Stimulated activated CD4-positive, alpha-beta T cell treated with anti-CD3 and anti-CD28 coated beads, Interleukin-4, amount 100 ng/mL, for 1 hour (primary cell): ENCODE measurements at places on chromosomes 2 and 18.

GRCh38 chr2:102131564-102131963 lies 11.0 kb upstream of the IL1R1 start:
- no peak for DNase-seq

DNA sequence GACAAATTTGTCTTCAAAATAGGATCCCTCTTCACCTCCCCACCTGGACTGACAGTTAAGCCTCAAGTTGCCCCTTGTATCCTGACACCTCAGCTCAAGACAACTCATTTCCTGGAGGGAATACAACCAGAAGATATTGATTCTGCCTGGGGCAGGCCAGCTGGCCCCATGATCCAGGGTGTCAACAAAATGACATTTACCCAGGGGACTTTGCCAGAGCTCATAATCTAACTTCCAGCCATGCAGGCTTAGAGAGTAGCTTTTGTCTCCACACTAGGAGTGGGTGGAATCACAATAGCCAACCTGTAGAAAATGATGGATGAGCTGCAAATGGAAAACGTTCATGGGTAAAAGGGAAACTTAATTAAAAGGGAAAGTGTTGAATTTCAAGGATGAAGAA lies 220.1 kb upstream of the DPP10 start:
- DNase-seq, result no peak

- DNase-seq, result no peak
These were observed 345.1 kb downstream of the DYSF start for GRCh38 chr2:71798266-71799012.

DNA sequence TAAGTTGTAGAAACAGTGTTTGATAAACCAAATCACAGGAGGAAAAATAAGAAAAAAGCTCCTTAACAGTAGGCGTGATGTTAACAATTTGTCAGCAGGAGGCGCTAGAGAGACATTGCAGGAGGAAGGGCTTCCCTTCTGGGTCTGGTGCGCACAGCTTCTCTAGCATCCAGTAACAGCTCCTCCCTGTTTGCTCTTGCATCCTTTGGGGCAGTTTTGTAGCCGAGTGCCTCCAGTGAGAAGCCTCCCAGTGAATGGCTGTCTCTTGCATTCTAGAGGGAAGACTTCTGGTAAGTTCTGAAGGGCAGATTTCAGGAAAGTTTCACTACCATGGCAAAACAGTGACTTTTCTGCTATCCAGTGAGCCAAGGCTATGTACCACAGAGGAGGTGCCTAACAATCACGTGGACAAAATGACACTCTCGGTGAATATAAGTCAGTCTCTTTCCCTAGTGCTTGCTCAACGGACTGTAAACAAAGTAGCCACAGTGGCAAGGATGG lies 9.5 kb upstream of the ZNF396 start:
- peak; percentile 41 for DNase-seq

- DNase-seq, result no peak
These were observed 17.8 kb upstream of the MPPE1 start for GRCh38 chr18:11925800-11926481.

- no peak for DNase-seq
These were observed 6.0 kb upstream of the ANKRD29 start for GRCh38 chr18:23668731-23669130.

DNA sequence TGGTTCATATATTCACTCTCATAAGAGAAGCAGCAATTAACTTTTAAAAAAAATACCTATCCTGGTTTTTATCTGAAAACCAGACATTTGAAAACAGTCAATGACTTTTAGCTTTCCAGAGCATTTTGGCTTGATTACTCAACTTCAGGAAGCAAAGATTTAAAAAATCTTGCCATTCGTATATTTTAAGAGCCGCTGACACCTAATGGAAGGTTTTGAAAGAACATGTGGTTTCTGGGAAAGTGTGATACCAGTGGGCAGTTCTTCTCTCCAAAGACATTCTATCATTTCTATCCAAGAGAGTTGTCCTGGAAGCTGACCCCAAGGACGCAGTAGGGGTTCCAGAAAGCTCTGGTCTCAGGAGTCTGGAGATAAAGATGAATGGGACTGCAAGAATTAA lies 234.7 kb downstream of the TTC32 start:
- no peak for DNase-seq

DNA sequence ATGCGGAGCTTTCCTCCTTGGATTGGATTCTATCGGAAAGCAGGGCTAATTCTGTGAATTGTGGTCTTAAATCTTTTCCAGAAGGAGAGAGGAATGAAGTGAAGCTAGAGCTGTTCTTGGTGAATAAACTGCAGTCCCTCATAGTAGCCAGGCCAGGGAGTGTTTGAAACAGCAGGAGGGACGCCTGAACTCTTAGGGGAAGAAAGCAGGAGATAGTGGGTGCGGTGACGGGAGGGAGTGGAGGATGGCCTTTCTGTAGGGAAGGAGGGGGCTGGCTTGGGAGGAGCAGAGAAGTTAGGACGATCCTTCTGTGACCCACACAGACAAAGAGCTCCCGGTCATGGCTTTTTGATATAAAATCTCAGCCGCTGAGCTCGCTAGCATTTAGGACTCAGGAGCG lies 47.5 kb upstream of the KCNF1 start:
- no peak for DNase-seq

- no peak for DNase-seq
These were observed 19.5 kb upstream of the STAT4 start for GRCh38 chr2:191170301-191170636.

- no peak for DNase-seq
These were observed 28.4 kb downstream of the FAM237A start for GRCh38 chr2:206670531-206671319.

GRCh38 chr2:191166111-191166755 lies 15.4 kb upstream of the STAT4 start:
- DNase-seq, result no peak

GRCh38 chr2:43224571-43225092 lies 1.8 kb downstream of the ZFP36L2 start:
- peak; percentile 43 for DNase-seq

GRCh38 chr2:13652531-13653313 lies 936.0 kb downstream of the TRIB2 start:
- DNase-seq, result no peak

GRCh38 chr2:181073896-181074295 lies 93.5 kb downstream of the UBE2E3 start:
- DNase-seq, result no peak

GRCh38 chr2:222965555-222965954 lies 86.4 kb upstream of the KCNE4 start:
- no peak for DNase-seq

GRCh38 chr2:42618116-42618515 lies 49.7 kb downstream of the MTA3 start:
- no peak for DNase-seq

GRCh38 chr18:75142677-75143076 lies 66.3 kb downstream of the PTGR3 start:
- no peak for DNase-seq

DNA sequence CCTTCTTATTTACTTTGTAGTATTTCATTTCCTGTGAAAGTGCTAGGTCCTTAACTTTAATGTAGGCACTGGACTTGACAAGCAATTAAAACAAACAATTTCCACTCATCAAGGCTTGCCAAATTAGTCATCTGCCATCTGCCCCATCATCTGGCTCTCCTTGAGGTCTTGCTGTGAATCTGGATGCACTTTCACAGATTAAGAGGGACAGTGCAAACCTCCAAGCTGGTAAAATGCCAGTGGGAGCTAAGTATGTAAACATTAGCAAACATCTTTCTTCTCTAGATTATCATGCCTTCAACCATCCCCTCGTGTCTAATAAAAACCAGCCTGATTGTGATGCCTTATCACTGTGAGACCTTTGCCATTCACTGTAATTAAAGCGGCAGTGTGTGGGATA lies 402.9 kb downstream of the ERBB4 start:
- no peak for DNase-seq

- DNase-seq, result no peak
These were observed 288.3 kb upstream of the FBXO11 start for GRCh38 chr2:48194641-48195040.

- no peak for DNase-seq
These were observed 13.2 kb downstream of the TXNDC2 start for GRCh38 chr18:9898792-9899549.

DNA sequence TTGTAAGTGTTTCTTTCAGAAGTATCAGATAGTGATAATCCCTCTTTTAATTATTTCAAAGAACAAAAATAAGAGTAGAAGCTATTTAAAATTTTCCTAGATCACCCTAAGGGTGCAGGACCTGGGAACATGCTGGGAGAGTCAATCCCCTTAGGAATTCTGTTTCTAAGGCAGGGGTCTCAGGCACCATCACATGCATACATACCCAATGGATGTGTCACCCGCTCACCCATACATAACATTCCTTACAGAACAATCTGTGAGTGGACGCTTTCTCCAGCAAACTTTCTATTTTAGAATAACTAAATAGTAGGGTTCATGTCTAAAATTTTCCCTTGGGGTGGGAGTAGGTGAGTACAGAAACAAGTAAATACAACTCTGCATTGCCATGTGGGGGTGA lies 8.4 kb downstream of the DSEL start:
- DNase-seq, result no peak

- DNase-seq, result no peak
These were observed 172.0 kb downstream of the SRBD1 start for GRCh38 chr2:45438872-45439665.

GRCh38 chr2:105888625-105889024 lies 143.9 kb downstream of the NCK2 start:
- no peak for DNase-seq

- peak; percentile 93 for DNase-seq
These were observed 99.0 kb downstream of the ZFP36L2 start for GRCh38 chr2:43127208-43127940.

DNA sequence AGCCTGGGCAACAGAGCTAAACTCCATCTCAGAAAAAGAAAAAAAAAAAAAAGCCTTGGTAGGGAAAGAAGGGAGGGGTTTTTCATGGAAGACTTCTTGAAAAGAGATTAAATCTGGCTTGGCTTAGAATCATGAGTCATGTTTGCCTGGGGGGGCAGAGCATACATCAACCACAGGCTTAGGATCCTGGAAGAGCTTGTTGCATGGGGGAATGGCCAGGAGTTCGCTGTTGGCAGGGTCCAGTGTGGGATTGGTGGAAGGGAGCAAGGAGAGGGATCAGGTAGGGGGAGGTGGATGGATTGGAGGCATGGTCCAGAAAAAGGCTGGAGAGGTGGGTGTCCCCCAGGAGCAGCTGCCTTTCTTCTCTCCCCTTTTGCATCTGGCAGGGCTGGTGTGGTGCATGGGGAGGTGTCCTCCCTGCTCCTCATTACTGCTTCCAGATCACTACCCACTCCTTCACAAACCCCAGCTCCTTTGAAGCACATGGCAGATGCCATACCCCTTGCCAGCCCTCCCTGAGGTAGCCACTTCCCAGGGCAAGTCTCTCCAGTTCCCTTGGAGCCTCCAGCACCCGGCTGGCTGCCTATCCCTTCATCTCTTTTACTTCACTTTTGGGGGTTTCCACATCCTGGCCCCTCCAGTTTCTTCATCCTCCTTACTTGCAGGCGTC lies 2.5 kb downstream of the ARMC9 start:
- DNase-seq, result no peak

DNA sequence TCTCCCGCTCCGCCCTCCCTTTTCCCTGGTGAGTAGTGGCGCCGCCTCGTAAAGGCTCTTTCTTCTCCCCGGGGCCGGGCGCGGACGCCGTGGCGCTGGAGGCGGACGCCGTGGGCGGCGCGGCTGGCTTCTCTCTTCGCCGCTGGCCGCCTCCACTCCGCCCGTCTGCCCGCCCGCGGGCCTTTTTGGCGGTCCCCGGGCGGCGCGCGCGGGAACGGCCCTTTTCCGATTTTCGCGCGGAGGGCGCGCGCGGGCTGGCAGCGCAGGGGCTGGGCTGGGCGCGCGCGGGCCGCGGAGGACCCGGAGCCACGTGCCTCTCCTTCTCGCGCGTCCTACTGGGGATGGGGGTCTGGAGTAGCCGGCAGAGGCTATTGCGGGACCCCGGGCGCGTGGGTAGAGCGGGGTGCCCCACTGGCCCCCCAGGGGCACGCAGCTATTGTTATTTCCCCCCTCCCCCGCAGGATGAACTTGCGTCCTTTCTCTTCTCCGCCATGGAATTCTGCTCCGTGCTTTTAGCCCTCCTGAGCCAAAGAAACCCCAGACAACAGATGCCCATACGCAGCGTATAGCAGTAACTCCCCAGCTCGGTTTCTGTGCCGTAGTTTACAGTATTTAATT lies 472 bp downstream of the SLC20A1 start:
- peak; percentile 62 for DNase-seq

GRCh38 chr2:192419786-192420185 lies 225.1 kb upstream of the TMEFF2 start:
- no peak for DNase-seq

GRCh38 chr2:11876889-11877288 lies 130.5 kb downstream of the LPIN1 start:
- no peak for DNase-seq

- DNase-seq, result no peak
These were observed 18.2 kb downstream of the MEP1B start for GRCh38 chr18:32208023-32208422.
